ENCODE measurements at places on chromosomes 16 and 17.
A peak's percentile ranks its signal among the peaks of the same experiment; 100 is the strongest.

GRCh38 chr17:37585066-37585465, 24.2 kb downstream of the SYNRG start:
- DNase-seq: no peak

GRCh38 chr16:83083361-83083760, 456.6 kb downstream of the CDH13 start:
- DNase-seq: no peak

GRCh38 chr17:6408276-6408675, 26.6 kb downstream of the AIPL1 start:
- no peak for DNase-seq

GRCh38 chr16:85498607-85499006, 114.5 kb upstream of the GSE1 start:
- DNase-seq: no peak

GRCh38 chr16:85724126-85724879, 26.6 kb downstream of the C16orf74 start:
- no peak for DNase-seq

- DNase-seq: no peak
Observed at GRCh38 chr17:10698096-10698818, 863 bp downstream of the ADPRM start.

DNA sequence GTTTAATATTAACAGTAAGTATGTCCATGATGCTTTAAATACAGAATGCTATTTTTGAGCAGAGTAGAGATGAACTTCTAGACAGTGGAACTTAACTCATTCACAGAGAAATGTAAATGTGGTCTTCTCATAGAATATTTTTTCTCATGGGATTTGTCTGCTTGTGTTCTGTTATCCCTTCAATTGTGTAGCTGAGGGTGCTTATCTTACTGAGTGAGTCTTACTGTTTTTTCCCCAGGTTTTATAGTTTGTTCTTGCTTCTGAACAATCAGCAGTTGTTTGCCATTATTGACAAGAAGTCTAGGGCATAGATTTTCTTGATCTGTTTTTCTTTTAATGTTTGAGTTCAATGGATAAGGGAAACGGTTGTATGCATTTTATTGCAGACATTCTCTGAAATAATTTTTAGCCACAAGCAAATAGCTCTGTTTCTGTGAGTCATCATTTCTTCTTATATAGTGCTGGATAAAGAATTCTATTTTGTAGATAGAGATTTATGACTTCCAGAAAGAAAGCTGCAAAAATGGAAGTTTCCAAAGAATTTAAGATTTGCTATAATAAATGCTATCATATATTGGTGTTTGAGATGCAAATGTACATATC, 60.5 kb downstream of the NF1 start:
- no peak for DNase-seq

- DNase-seq: no peak
Observed at GRCh38 chr17:47707056-47707804, 13.3 kb downstream of the TBKBP1 start.

DNA sequence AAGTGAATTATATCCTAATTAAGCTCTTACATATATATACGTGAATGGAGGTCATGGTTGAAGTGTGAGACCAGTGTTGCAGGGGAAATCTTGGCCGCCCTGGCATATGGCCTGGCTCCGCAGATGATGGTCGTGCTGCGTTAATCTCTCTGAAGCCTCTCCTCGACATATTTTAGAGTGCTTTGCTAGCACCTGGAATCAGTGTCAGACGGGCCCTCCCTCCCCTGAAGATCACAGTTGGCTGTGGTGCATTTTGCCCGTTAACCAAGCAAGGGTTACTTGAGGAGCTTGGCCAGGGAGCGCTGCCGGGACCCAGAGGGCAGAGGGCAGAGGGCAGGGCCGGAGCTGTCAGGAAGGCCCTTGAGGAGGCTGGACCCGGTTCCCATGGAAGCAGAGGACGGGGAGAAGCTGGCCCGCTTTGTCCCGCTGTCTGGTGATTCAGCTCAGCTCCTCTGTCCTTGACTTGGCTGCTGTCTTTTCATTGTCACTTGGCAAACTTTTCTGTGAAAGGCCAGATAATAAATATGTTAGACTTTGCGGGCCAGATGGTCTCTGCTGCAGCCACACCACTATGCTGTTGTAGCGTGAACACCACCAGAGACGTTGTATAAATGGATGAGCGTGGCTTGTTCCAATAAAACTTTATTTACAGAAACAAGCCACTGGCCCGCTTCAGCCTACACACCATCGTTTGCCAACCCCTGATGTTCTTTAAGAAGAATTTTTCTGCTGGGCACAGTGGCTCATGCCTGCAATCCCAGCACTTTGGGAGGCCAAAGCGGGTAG, 32.3 kb downstream of the CIBAR2 start:
- no peak for DNase-seq

DNA sequence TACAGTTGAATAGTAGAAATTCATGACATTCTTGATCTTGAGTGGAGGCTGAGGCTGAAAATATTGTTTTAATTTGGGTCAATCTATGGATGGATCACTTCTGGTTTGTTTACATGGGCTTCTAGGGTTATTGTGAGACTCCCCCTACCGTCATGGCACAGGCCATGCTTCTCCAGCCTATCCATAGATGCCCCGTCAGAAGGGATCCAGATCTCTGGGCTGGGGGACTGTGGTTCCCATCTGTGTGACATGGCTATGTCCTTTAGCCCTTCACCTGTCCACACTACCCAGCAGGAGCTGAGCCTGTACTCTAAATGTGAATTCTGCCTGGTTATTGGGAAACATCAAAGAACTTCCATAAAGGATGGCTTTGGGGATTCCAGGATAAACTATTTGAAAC, 160.4 kb downstream of the ABCC12 start:
- DNase-seq: no peak

GRCh38 chr16:56898847-56899246, 33.1 kb upstream of the HERPUD1 start:
- DNase-seq: no peak

DNA sequence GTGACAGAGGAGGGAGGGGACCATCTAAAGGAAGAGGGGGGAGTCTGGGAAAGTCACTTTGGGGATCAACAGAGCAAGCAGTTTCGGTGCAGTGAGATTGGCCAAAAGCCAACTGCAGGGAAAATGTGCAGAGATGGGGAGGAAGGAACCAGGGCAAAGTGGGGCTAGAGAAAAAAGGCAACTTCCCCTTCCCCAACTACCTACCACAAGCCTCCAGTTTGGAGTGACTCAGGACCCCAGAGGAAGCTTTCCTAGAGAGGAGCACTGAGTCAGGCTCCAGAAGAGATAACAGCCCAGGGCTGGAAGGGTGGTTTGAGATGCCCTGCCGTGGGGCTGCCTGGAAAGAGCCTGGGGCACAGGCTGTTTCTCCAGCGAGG, 6.9 kb upstream of the CD300LD start:
- no peak for DNase-seq

- no peak for DNase-seq
Observed at GRCh38 chr17:81992306-81993102, 15.1 kb downstream of the ASPSCR1 start.

DNA sequence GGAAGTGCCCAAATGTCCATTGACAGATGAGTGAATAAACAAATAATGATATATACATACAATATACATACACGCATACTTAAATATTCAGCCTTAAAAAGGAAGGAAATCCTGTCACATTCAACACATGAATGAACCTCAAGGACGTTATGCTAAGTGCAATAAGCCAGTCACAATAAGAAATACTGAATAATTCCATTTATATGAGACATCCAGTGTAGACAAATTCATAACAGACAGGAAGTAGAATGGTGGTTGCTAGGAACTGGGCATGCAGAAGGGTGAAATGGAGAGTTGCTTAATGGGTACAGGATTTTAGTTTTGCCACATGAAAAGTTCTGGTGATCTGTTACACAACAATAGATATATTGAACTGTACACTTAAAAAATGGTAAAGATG, 8.8 kb upstream of the ITGB4 start:
- no peak for DNase-seq

GRCh38 chr17:37490638-37491614, 1.2 kb downstream of the DUSP14 start:
- DNase-seq: no peak

DNA sequence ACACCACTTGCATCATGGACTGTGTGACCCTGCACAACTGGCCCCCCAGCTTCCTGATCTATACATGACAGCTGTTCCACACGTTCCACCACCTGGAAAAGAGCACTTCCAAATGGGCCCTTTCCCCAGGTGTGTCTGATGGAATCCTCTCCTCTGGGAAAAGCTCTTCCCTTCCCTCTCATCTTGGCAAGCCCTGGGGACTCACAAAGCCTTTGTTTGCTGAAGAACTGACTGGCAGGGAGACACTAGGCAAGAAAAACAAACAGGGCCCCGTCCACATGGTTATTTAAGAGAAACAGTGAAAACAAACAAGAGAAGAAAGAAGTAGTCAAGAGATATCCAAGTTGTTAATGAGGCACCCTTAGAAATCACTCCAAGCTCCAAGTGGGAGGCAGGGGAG, 52.6 kb downstream of the C16orf95 start:
- DNase-seq: no peak

DNA sequence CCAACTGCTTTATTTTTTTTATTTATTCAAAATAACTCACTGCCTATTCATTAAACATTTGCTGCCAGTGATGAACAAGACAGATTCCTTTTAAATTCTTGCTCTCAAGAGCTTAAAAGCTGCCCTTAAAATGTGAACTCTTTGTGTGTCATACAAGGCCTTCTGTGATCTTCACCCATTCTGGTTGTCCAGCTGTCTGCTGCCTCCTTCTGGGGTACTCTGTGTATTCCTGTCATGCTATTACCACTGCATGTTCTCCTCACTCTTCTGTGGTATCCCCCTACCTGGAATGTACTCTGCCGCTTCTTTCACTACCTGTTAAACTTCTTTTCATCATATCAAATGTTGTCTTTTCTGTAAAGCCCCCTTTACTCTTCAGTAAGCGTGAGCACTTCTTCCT, 165.8 kb downstream of the CHD9 start:
- no peak for DNase-seq

DNA sequence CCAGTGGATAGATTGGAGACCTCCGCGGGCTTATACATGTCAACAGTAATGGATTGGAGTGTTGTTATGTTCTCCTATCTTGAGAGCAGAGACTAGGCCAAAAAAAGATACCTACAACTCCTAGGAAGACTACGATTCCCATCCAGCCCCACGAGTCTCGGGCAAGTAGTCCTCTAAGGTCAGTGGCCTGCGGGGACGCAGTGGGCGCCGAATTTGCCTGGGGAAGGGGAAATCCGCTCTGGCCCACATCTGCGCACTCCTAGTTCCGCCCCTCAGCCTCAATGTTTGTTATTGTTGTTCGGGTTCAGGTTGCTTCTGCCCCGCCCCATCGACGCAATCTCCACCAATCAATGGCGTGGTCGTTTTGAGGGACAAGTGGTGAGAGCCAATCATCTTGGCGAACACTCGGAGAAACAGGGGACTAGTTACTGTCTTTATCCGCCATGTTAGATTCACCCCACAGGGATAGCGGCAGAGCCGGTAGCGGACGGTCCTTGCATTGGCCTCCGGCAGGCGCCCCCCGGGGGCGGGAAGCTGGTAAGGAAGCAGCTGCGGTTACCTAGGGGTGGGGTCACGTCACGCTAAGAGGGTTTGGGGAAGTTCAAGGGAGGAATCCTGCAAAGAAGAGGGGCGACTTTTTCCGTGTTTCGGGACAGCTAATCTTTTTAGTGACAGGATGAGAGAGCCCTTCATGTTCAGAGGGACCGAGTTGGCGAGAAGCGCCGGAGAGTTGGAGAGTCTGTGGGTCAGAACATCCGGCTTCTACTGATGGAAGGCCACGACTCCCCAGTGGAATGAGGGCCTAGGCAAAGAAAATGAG, at the start of gene NBR1:
NBR1 (plus strand) TSS at position 449 of the 820 bp plus-strand sequence. CDS start 4,586 bp downstream, outside the sequence.
- DNase-seq: peak; percentile 68

GRCh38 chr16:1602285-1602684, 9.6 kb downstream of the IFT140 start:
- DNase-seq: no peak

GRCh38 chr16:82667437-82667836, 40.7 kb downstream of the CDH13 start:
- no peak for DNase-seq

- DNase-seq: no peak
Observed at GRCh38 chr17:44310188-44310587, 1.8 kb downstream of the RUNDC3A start.

DNA sequence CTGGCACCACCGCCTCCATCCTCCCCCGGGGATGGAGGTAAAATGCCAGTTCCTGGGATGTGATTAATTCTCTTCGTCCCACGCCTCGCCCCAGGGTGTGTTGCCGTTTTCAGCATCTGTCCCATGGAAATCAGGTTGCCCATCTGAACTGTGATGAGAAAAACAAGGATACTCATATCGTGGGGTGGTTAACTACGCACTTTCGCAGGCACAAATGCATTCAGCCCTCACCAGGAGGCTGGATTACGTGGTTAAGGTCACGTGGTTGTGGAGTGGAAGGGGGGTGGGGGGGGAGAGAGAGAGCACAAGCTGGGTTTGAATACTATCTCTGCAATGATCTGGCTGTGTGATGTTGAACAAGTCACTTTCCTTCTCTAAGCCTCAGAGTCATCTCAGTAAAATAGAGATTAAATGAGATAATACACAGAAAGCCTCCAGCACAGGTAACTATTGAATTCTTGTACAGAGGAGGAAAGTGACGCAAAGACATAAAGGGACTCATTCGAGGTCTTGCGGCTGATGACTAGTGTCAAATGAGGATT, 74.7 kb downstream of the BMERB1 start:
- no peak for DNase-seq

DNA sequence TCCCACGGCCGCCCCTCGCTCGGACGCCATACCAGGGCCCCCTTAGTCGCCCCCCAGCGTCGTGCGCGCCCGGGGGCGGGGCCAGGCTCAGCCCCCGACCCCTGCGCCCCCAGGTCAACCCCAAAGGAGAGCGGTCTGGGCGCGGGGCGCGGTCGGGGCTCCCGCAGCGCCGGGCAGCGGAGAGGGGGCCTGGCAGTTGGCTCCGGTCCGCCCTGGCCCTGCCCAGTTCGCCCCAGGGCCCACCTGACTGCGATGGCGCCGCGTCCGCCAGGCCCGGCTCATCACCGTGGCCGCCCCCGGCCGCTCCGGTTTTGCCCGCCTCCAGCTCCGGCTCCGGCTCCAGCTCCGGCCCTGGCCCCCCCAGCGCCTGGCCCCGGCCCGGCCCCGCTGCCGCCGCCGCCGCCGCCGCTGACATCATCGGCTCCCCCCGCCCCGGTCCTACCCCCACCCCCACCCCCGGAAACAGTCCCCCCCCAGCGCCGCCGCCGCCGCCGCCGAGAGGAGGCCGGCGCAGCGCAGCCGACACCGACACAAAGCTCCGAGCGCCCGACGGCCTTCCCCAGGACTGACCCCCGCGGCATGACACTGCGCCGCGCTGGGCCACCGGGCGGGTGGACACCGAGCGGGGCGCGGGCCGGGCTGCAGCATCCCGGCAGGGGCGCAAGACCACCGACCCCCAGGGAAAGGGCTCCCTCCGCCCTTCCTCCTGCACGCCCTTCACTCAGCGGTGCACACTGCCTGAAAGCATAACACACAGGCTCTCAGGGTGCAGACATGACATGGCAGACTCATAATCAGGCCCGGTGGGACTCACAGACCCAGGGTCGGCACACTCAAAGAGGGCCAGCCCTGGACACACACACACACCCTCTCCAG, at the start of gene ZBTB4:
ZBTB4 (minus strand) TSS at position 419 of the 876 bp plus-strand sequence. CDS start 12,830 bp downstream, outside the sequence.
- DNase-seq: peak; percentile 47
